ENCODE measurements at places on chromosomes 12 and 14. TPM values are rescaled to one million over a fixed set of nuclear protein-coding genes. Genes with fewer than 3 reads are reported as not detected.

- DNase-seq: peak; percentile 79
These were observed 13.0 kb downstream of the FGD6 start for GRCh38 chr12:95204141-95204866.

- DNase-seq: no peak
These were observed 113.2 kb downstream of the APAF1 start for GRCh38 chr12:98758331-98758730.

- DNase-seq: peak; percentile 74
These were observed 125.3 kb upstream of the ATF7IP start for GRCh38 chr12:14239935-14240872.

DNA sequence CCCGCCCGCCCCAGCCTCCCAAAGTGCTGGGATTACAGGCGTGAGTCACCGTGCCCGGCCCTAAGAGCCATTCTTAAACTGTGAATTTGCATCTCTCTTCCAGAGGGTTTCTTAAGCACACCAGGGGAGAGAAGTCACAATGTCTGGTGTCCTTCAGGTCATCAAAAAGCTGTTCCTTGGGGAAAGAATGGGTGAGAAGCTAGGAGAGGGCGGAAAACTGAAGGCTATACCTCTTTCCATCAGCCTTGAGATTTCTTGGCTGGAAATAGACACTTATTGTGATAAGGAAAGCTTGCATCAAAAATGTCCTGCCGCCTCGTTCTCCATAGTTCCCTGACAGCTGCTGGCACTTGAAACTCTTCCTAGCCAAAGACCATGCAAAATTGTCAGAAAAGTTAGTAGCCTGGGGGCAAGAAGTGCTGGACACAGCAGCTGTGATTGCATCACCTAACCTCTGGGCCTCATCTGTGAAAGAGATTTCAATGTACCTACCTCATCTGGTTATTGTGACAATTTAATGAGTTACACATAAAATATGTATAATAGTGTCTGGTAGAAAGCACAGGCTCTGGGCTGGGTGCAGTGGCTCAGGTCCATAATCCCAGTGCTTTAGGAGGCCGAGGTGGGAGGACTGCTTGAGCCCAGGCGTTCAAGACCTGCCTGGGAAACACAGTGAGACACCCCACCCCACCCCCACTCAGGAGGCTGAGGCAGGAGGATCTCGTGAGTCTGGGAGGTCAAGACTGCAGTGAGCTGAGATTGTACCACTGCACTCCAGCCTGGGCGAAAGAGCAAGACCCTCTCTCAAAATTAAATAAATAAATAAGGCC lies 9.7 kb upstream of the UBC start:
- DNase-seq: peak; percentile 74

- no peak for DNase-seq
These were observed 883.0 kb upstream of the FLRT2 start for GRCh38 chr14:84646786-84647500.

GRCh38 chr12:27190761-27191160 lies 53.3 kb upstream of the STK38L start:
- no peak for DNase-seq

DNA sequence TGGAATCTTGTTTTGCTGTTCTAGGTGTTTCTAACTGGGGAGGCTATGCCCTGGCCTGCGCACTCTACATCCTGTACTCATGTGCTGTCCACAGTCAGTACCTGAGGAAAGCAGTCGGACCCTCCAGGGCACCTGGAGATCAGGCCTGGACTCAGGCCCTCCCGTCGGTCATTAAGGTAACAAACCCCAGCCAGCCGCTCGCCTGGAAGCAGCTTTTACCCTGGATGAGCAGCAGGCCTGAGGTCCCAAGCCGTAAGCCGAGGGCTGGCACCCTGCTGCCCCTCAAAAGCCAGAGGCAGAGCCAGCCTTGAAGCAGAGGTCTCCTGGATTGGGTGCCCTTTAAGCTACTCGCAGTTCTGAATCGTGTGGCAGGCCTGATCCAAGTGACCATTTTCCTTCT lies 29.1 kb downstream of the GPR68 start:
- DNase-seq: no peak

DNA sequence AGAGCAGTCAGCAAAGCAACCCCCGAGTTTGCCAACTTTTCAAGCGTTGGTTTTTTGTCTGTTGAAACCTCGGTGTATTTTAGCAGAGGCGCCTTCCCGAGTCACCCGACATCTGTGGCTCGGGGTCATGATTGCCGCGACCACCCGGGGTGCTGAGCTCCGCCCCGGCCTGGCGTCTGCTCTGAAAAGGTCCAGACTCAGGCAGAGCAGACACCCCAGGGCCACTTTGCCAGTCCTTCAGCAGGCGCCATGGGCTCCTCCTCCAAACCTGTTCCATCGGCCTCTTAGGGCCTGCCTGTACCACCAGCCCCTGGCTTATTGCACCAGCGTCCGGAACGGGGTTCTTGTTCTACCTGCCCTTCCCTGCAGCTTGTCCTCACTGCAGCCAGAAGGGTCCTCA lies 19.1 kb downstream of the ANKRD9 start:
- DNase-seq: no peak

GRCh38 chr12:10409392-10409791 lies at the start of gene KLRC4:
TSS of gene KLRC4 (minus strand) at chr12:10409757. CDS start at chr12:10409575, 182 bp downstream.
- DNase-seq: no peak

The KRT71 gene
- not detected for total RNA-seq

The SPRYD3 gene
- 5.4 TPM for total RNA-seq

Measured in GM23338 (cell line).